Stimulated activated CD4-positive, alpha-beta T cell treated with anti-CD3 and anti-CD28 coated beads, Interleukin-12 subunit alpha, Interleukin-12 subunit beta, amount 100 ng/mL, for 24 hours (primary cell): ENCODE measurements at places on chromosomes 4 and X.
A peak's percentile ranks its signal among the peaks of the same experiment; 100 is the strongest.

DNA sequence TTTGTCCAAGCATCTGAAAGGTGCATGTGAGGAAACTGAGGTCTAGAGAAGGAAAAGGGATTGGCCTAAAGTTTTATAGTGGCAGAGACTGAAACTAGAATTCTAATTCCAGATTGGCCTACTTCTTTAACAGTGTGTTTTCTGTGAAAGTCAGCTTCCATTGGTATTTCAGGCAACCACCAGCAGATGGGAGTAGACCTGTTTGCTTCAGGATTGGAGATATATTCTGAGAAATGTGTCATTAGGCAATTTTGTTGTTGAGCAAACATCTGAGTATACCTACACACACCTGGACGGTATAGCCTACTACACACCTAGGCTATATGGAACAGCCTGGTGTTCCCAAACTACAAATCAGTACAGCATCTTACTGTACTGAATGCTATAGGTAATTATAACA is 207.3 kb upstream of the RADX start:
- DNase-seq: no peak

DNA sequence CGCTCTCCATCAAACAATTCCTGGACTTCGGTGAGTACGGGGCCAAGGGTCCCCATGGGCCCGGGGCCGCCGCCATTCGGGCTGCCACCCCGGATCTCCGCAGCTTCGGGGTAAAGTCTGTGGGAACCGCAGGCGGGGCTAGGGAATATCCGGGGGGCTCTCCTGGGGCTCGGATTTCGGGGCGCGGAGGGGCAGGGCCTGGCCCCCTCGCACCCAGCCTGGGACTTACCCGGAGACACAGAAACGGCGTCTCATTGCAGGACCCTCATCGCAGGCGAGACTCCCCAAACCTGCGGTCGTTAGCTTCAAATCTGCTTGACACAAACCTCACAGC is 413 bp downstream of the PDK3 start:
- DNase-seq: no peak

GRCh38 chr4:147787204-147787603 is 55.3 kb downstream of the ARHGAP10 start:
- no peak for DNase-seq

DNA sequence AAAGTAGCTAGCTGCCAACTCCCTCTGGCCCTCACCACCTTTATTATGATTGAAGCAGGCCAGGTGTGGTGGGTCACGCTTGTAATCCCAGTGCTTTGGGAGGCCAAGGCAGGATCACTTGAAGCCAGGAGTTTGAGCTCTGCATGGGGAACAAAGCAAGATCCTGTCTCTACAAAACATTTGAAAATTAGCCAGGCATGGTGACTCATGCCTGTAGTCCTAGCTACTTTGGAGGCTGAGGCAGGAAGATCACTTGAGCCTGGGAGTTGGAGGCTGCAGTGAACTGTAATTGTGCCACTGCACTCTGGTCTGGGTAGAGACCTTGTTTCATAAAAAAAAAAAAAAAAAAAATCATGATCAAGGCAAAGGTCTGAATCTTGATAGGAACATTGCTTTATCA is 467.0 kb upstream of the DIPK2B start:
- no peak for DNase-seq

GRCh38 chr4:76214177-76214675 is 602 bp upstream of the SCARB2 start:
- no peak for DNase-seq

GRCh38 chrX:19382555-19383145 is 38.9 kb downstream of the PDHA1 start:
- DNase-seq: peak; percentile 9

DNA sequence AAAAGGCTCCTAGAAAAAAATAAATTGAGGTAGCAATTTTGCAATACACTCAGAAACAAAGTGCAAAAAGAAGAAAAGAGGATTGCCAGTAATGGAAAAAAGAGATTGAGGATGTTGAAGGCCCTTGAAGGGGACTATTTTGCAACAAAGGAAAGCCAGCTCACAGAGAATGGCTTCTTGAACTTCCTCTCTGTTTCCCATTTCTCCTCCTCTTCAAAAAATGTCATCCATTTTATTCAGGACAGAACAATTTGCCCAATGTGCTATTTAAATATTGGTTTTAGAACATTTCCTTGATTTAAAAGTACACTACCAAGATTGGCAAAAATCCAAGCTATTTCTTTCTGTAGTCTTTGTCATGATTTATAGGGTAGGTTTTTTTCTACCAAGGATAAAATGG is 60.2 kb downstream of the GASK1B start:
- DNase-seq: no peak

GRCh38 chrX:13090339-13091110 is 46.1 kb upstream of the FAM9C start:
- no peak for DNase-seq

DNA sequence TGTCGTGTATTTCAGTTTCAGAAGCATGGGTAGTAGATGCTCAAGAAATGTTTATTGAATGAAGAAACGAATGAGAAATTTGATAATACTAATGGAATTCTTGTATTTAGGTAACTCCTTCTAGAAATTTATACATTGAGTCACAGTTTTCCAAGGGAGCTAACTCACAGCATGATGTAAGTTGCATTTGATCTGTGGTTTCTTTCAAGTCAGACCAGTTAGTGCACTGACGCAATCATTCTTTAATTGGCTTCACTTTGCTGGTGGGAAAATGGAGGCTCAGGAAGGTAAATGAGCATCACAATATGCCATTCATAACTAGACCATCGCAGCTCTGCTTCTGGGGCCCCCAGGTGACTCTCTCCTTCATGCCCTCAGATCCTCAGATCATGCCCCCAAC is 17.3 kb upstream of the CWH43 start:
- no peak for DNase-seq

DNA sequence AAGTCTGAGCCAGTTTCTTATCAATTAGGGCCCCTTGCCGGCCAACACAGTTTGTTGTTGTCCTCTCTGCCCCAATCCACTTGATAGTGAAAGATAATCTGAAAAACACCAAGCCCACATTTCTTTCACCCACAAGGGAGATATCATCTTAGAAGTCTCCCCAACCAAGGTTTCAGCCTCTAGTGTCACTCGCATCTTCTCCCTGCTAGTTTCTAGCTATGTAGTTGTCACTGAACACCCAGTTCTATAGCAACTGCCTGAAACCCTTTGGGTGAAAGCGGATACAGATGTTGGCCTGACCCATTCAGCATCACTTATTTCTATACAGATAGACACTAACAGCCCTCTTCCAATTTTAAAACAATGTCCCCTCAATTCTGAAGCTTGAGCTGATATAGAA is 116.3 kb downstream of the BMP15 start:
- no peak for DNase-seq

DNA sequence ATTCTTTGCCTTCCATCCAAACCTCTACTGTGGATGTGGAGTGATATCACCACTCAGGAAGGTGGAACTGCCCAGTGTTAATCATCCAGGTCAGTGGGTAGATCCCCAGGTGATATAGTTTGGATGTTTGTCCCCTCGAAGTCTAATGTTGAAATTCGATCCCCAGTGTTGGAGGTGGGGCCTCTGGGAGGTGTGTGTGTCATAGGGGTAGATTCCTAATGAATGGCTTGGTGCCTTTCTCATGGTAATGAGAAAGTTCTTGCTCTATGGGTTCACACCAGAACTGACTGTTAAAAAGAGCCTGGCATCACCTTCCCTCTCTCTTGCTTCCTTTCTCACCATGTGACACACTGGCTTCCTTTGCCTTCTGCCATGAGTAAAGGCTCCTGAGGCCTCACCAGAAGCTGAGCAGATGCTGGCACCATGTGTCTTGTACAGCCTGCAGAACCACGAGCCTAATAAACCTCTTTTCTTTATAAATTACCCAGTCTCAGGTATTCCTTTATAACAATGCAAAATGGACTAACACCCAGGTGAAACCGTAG is 6.8 kb upstream of the SOWAHB start:
- DNase-seq: no peak

- DNase-seq: no peak
These were observed 33.8 kb downstream of the CXCL1 start for GRCh38 chr4:73902817-73903547.

DNA sequence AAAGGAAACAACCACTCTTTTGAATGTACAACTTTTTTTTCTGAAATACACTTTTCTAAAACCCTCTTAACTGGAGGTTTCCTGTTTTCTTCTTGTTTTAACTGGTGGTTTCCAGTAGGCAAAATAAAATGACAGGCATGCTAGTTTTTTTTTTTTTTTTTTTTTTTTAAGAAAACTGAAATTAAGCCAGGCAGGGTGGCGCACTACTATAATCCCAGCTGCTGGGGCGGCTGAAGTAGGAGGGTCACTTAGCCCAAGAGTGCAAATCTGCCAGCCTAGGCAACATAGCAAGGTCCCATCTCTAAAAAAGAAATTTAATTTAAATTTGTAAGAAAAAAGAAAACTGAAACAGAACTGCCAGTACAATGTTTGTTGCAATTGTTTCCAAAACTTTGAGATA is 44.0 kb downstream of the TMEM144 start:
- no peak for DNase-seq

GRCh38 chr4:157576671-157577217 is 356.2 kb downstream of the GRIA2 start:
- no peak for DNase-seq
